ENCODE measurements at places on chromosomes 1 and 21.

- no peak for DNase-seq
These were observed 30.5 kb upstream of the B3GALT2 start for GRCh38 chr1:193216920-193217319.

GRCh38 chr1:70718086-70718630 is 307.1 kb downstream of the CTH start:
- no peak for DNase-seq

DNA sequence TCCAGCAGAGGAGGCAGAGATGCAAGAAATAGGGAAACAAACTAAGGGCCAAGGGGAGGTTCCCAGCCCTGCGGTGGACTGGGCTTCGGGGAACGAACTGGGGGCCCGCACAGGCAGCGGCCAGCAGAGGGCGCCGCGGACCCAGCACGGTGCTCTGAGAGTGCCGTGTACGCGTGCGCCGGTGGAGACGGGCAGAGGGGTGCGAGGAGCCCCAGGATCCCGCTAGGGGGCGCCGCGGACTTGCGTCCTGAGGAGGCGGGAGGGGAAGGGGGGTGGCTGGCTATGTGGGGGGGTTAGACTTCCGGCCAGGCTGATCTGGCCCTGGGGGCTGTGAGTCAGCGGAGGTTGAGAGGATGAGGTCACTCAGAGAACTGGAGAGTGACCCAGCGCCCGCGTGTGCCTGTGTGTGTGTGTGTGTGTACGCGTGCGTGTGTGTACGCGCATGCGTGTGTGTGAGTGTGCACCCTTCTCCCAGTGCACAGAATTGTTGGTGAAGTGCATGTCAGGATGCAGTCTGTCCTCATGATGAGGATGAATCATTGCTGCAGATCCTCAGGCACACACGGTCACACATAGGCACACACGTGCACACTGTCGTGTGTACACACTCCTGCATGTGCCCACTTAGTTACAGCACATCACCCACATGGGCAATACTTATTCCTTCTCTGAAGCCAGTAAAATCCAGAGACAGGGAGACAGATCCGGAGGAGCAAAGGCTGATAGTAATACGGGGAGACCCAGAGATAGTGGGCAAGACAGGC is 17.0 kb downstream of the NES start:
- peak; percentile 98 for DNase-seq

DNA sequence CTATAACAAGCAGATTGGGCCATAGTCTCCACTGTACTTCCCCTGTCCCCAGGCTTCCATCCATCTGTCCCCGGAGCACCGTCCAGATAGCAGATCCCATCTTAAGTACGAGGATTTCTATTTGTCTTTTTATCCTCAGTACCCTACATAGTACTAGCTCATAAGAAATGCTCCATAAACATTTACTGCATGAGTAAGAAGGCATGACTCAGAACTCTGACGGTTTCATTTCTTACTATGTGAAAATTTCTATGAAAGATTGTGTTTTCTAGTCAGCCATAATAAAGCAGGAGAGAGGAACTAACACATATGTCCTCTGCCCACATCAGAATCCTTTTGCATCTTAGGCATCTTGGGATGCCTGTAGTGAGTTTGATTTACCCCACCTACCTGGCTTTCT is 49.5 kb downstream of the CHD1L start:
- DNase-seq = peak; percentile 81

DNA sequence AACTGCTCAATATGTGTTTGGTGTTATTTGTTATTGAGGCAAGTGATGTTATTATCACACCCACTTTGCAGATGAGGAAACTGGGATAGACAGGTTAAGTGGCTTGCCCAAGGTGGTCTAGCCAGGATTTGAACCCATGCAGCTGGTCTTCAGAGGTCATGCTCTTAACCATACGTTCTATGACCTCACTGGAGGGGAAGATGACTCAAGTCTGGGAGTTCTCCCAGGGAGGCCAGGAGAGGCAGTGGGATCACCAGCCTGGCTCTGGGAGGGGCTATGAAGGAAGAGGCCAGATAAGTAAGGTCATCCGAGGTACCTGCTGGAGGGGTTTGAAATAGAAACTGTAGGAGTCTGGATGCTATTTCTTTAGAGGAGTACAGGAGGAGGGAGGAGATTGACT is 95.3 kb downstream of the NAV1 start:
- peak; percentile 81 for DNase-seq

DNA sequence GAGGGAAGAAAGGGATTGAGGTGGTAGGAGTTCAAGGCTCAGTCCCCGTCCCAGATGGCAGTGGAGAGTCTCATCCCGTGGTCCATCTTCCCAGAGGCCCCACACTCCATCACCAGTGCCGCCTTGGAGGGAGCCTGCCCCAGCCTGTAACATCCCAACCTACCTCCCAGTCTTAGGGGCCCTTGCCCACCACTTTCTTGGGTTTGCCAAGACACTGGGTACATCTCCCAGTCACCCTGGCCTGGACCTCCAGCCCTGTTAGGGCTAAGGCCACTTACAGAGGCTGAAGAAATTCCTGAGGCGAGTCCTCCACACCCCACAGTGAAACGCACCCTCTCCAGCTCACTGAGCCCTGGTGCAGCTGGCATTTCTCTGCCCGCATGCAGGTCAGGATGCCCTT is 3.3 kb downstream of the TMEM200B start:
- no peak for DNase-seq

DNA sequence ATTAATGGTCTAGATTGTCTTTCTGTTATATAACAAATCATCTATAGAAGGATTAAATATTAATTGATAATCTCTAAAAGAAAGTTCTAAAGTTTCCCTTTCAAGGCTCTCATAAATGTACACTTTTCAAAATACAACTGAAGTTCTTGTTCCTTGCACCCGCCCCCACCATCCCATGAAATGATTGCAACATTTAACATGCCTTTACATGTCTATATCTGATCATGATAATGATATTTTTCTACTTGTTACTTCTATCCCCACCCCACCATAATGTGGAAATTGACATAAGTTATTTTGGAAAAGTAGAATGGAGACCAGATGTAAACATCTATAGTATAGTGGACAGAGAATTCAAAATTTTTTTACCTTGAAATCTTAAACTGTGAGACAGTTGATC is 186.6 kb downstream of the NTNG1 start:
- DNase-seq = no peak

DNA sequence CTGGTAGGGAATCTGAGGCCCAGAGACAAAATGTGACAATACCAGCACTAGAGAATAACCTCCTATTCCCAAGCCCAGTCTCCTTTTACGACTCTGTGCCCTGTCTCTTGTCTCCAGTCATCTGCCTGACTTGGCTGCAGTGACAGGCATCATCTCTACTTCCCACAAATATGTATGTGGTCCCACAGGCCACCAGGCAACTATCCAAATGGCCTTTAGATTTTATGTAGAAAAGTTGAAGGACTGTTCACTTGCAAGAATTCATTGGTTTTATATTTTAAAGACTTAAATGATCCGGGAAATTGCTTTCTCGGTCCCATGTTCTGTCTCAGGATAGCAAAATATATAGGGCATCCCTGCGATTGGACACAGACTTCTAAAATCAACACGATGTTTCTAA is 11.6 kb downstream of the KRTAP24-1 start:
- DNase-seq = peak; percentile 0

GRCh38 chr1:52355436-52355835 is 10.6 kb downstream of the CC2D1B start:
- no peak for DNase-seq

DNA sequence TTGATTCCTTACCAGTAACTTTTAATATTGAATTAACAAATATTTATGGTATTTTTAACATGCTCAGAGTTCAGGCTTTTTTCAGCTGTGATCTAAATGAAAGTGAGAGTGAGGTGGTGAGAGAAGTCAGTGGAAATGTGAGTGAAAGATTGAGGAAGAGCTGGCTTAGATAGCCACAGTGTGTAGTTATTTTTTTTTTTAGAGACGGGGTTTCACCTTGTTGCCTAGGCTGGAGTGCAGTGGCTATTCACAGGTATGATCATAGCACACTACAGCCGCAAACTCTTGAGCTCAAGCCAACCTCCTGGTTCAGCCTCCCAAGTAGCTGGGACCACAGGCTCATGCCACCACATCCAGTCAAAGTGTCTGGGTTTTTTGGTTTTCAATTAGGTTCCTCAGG is 10.9 kb downstream of the RNF11 start:
- DNase-seq = no peak

DNA sequence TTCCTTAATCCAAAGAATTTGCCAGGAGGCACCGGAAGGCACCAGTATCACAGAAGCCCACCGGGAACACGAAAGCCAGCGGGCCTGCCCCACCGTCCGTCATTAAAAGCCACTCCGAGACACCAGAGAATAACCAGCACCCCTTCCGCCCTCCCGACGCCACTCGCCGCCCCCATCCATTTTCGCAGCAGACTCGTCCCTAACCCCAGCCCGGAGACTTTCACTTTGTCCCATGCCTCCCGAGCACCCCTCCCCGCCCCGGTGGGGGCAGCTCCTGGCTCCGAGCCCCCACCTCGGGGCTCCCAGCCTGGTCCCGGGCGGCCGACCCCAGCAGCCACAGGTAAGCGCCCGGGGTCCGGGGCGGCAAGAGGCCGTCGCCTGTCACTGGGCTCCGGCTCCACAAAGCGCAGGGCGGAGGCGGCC is 105.4 kb downstream of the SLC45A1 start:
- peak; percentile 53 for DNase-seq

GRCh38 chr1:81490614-81491013 is 310.1 kb upstream of the ADGRL2 start:
- DNase-seq = no peak

GRCh38 chr1:170221031-170221430 is 75.3 kb downstream of the NTMT2 start:
- DNase-seq = peak; percentile 86

DNA sequence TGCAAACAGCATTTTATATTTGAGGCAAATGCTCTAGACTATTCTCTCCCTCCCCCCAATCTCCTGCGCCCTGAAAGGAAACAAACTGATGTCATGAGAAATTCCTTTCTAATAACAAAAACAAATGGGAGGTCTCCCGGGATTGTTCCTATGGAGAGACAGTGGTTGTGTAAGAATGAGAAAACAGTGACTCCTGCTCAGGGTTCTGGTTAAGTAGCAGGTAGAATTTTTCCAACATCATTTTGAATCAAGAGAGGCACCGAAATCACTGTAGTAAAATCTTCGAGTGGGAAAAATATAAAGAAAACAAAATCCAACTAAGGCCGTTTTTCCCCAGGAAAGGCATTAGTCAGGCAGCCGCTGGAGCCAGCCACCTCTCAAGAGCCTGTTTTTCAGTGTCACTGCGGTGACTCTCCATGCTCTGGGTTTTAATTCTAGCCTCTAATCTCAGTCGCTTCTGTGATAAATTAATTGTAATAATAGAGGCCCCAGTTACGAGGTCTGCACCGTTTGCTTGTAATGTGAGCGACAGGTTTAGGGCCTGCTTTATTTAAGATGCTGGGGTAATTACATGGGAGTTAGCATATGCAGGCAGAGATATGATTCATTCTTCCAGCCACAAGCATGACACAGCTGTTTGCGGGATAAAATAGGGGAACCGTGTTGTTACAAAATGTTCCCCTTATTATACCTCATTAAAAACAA is 80.3 kb downstream of the RNF220 start:
- peak; percentile 96 for DNase-seq

GRCh38 chr1:180195916-180196315 is 34.1 kb upstream of the LHX4 start:
- no peak for DNase-seq

DNA sequence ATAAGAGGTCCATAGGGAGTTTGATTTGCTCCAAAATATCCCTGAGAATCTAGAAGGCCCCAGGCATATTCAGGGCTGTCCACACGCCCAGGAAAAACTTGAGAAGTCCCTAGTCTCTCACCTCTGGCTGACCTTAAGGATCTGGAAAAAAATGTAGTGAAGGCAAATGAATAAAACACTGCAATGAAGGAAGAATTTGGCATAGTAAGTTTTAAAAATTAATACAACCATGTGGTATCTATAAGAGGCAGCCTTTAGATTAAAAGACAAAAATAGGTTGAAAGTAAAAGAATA is 91.3 kb downstream of the COLGALT2 start:
- no peak for DNase-seq

DNA sequence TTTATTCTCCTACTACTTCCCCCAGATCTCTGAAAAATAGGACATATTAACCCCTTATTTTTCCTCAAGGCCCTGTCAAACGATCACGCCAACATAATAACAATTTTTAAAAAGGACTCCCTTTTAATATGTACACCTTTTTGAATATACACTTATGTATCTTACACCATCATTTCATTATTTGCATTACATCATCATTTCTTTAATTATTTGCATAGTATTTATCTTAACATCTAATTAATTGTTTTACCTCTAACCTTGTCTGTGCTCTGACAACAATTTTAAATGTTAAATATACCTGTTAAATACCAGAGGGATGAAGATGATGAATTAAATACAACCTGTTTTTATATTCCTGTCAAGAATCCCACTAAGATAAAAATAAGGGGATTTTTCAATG is 432.2 kb downstream of the PTPRC start:
- DNase-seq = no peak

GRCh38 chr1:94843430-94843829 is 23.3 kb downstream of the SLC44A3 start:
- DNase-seq = no peak

- DNase-seq = peak; percentile 40
These were observed 597.1 kb upstream of the USP24 start for GRCh38 chr1:55812281-55812680.

DNA sequence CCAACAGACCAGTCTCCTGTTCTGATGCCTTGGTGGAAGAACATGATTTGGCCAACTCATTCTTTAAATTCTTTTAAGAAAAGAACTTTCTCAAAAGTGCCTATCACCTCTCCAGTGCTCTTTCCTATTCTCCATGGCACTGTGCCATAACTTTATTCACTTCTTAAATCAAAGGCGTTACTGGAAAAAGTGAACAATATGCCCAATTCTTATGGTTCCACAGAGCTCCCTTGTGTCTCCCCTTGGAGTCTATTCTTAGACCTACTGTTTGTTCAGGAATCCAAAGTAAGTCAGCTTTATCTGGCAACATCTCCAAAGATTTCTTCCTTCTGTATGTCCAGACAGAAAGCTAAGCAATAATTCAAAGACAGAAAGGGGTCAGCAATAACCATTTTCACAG is 111.9 kb upstream of the MAGI3 start:
- no peak for DNase-seq

- no peak for DNase-seq
These were observed 41.9 kb downstream of the CTNNBIP1 start for GRCh38 chr1:9868244-9868590.

GRCh38 chr1:228802386-228803220 is 67.3 kb downstream of the RHOU start:
- DNase-seq = peak; percentile 93

GRCh38 chr1:3846541-3846940 is 10.5 kb downstream of the CEP104 start:
- DNase-seq = no peak

- no peak for DNase-seq
These were observed 117.1 kb downstream of the FOXD2 start for GRCh38 chr1:47554901-47555300.

GRCh38 chr21:36175771-36176565 is 19.3 kb downstream of the DOP1B start:
- no peak for DNase-seq

All from fibroblast of villous mesenchyme (primary cell).